ENCODE measurements at places on chromosomes 2 and 18.

DNA sequence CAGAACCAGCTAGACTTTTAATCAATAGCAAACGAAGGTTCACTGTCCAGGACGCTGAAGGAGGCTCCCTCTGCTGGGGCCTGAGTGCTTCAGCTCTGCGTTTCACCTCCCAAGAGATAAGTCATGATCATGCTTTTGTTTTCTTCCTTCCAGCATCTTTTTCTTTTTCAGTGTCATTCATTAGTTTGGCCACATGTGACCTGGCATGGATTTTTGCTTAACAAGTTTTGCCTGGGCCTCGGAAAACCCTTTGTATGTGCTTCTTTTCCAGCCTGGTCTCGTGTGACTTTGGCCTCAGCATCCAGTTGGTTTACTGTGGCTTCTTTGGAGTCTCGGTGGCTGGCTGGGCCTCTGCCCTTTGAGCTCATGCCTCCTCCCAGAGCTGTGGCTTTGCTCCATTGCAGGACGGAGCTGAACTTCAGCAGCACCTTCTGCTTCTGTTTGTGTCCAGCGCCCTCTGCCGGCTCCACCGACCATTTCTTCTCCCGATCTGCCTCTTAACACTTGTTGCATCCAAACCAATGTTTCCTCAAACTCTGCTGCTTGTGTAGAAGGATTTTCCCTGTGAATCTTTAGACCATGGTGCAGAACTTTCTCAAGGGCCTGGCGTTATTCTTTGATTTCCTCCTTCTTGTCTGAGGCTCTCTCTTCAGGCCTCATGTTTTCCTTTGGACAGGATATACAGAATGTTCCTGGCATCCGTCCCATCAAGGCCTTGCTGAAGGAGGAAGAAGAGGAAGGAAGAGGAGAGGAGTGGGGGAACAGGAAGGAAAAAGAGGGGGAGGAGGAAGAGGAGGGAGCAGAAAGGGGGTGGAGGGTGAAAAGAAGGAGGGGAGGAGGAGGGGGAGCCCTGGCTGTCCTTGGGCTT lies 23.6 kb upstream of the HES6 start:
- peak; percentile 95 for DNase-seq

- DNase-seq = peak; percentile 29
These were observed 58.3 kb downstream of the EFEMP1 start for GRCh38 chr2:55865096-55865835.

- peak; percentile 73 for DNase-seq
These were observed 1024.2 kb upstream of the ACVR2A start for GRCh38 chr2:146820672-146821071.

DNA sequence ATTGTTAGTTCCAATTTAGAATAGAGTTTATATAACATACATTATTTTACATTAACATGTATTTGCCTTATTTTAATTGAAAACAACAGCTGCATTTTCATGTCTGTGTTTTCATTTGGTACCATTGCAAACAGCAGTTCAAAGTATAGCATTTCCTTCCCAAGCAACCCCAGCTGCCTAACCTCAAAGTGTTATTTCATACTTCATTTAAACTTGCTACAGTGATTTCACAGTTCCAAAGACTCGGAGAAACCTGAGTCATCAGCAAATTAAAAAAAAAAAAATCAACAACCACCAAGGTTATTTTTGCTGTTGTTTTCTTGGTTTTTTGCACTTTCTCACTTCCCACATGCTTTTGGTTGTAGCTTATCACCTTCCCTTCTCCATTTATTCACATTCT lies 236.5 kb upstream of the SPHKAP start:
- DNase-seq = peak; percentile 37

GRCh38 chr2:111099402-111099801 lies 21.3 kb upstream of the BCL2L11 start:
- no peak for DNase-seq

DNA sequence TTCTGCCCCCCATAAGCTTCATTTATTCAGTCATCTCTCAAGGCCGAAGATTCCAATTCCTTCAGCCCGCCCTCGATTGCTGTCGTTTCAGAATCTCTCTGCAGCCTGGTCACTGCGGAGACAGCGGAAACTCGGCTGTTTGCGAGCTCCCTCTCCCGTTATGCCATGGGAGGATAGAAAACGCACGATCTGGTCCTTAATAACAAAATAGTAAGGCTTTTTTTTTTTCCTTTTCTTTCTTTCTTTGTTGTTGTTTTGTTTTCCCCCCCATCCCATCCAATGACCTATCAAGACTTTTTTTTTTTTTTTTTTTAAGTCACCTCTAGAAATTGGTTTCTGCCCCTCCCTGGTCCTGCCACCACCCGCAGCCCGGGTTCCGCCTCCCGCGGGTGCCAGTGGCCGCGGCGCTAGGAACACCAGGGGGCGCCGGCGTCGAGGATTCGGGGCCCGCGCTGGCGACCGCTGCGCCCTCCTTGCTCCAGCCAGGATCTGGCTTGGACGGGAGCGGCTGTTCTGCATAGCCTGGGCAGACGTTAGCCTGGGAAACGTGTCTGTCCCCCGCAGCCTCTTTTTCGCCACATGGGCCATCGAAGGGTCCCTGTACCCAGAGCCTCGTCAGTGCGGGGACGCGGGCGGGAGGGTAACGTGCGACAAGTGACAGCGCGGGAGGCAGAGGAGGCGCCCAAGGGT lies 10.1 kb downstream of the CPLX4 start:
- DNase-seq = peak; percentile 86

- DNase-seq = no peak
These were observed 157.2 kb downstream of the PTGR3 start for GRCh38 chr18:75051757-75052156.

GRCh38 chr2:149701241-149701640 lies 113.7 kb upstream of the MMADHC start:
- no peak for DNase-seq

- DNase-seq = no peak
These were observed 14.5 kb upstream of the ADI1 start for GRCh38 chr2:3533836-3534235.

DNA sequence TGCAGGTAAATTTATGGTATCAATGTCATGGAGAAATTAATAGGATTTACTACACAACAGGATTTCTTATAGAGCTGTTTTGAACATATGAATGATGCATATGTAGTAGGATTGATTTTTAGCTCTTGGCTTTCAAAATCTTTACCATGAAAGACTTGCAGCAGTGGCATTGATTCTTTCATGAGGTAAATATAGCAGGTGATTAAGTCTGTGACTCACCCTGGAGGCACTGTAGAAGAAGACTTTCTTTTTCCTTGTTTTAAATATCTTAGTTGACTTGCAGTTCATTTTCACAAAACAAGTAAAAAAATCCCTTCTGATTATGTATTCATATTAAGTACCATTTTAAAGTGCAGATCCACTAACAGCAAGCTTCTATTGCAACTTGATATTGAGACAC lies 463.0 kb downstream of the FBXO15 start:
- peak; percentile 51 for DNase-seq

DNA sequence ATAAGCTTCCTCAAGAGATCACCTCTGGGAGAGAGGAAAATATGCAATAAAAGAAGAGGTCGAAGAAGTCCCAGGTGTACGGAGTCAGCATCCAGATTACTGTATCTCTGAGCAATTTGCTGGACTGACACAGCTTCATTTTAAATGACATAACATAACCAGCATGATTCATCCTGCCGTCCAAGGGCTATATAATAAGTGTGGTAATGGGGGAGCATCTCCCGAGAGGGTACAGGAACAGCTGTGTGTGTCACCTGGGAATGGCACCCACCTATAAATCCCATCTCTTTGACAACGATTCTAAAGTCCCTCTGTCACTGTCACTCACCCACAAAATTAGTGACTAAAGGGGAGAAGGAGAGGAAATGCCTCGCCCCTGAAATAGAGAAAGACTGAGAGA lies 19.3 kb upstream of the FZD7 start:
- DNase-seq = peak; percentile 26

- peak; percentile 97 for DNase-seq
These were observed 1.2 kb downstream of the GYPC start for GRCh38 chr2:126657148-126657635.

DNA sequence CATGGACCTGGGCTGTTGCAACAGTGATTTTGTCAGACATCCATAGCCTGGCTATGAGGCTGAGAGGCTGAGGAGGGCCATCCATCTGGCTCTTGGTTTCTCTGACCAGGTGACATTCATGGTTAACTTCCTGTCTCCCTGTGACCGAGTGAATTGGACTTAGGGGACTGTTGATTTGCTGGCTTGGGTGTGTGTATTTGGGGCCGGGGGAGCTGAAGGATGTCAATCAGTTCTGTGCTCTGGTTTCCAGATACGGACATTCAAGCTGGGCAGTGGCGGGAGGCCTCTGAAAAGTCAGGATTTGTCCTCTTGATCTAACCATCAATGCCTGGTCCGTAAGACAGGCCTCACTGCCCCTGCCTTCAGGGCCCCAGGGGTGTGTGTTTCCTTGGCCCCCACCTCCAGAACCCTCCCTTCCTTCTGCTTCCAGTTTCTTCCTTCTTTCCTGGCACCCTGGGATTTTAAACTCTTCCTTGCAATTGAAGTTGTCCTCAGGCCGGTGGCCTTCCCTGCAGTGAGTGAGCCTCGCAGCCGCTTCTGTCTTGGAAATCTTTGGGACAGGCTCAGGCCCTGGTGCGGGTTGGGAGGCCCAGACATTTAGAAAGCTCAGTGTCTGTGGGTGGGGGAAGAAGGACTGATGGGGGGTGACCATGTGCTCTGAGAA lies 54.7 kb upstream of the HAAO start:
- no peak for DNase-seq

Data from GM23248 (cell line).